ENCODE measurements at places on chromosomes 6 and 20.

- DNase-seq: peak; percentile 39
Measured at GRCh38 chr6:137043710-137044365, 927 bp downstream of the IL20RA start.

DNA sequence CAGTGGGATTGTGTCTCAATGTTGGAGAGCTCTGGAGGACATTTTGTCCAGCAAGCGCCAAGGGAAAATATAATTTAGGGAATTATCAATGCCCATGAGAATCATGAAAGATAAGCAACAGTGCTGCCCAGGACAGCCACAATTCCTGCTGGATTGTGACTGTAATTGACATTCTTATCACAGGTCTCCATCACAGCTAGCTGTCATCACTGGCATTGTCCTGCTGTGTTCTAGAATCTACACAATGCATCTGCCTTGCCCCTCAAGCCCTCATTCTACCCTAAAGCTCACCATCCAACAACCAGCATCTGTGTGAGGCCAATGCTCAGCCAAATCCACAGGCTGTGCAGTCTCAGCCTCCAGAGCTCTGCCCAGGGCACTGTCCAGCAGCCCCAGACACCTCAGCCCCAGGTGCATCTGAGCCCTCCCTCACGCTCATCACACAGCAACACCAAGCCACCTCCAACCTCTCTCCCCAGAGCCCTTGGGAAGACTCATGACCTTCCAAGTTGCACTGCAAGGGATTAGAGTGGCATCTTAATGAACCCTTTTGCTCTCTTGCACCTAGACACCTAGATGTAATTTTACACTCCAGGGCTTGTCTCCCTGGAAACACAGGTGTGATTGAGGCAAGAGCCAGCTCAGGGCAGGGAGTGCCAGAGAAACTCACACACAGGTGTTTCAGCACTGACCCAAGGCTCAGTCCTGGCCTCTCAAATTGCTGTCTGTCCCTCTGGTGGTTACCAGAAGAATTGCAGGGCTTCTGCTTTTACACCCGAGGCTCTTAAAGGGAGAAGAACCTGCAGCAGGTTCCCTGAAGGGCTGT lies 85.2 kb upstream of the PHACTR3 start:
- peak; percentile 46 for DNase-seq

DNA sequence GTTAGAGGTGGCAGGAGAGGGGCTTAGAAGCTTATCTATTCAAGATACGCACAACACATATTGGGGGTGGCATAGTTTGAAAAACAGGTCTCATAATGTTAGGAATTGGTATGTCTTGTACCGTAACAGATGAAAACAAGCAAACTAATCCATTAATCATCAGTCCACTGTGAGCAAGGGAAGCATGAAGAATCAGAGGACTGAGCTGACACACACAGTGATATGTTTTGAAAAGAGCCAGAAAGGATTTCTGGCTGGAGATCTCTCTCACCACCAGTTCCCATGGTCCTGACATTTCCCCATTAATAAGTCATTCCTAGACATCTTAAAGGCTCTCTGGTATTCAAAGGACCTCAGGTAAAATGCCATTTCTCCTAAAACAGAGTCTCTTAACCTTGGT lies 158.8 kb upstream of the PHACTR1 start:
- no peak for DNase-seq

- peak; percentile 92 for DNase-seq
Measured at GRCh38 chr6:34657307-34657978, 39.1 kb downstream of the ILRUN start.

DNA sequence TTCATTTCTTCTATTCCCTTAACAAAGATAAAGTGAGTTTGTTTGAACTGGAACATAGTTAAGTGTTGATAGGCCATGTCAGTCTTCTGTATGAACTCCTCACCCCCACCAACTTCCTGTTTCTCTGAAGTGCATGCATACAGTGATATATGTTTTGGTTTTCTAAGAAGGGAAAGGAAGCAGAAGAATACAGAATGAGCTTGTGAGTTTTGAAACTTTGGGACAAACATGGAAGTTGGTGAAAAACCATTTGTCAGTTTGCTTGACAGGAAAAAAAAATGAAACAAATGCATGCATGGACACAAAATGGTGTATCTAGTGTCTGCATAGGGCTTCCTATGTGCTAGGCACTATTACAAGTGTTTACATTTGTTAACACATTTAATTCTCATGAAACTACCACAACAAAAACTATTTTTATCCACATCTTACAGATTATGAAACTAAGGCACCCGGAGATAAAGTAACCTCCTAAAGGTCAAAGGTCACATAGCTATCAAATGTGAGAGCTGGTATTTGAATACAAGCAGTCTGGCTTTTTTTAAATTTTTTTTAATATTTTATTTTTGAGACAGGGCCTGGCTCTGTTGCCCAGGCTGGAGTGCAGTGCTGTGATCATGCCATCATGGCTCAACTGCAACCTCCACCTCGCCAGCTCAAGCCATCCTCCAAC lies 105.9 kb downstream of the ADGRB3 start:
- DNase-seq: no peak
